ENCODE measurements at places on chromosomes 6 and 20.

DNA sequence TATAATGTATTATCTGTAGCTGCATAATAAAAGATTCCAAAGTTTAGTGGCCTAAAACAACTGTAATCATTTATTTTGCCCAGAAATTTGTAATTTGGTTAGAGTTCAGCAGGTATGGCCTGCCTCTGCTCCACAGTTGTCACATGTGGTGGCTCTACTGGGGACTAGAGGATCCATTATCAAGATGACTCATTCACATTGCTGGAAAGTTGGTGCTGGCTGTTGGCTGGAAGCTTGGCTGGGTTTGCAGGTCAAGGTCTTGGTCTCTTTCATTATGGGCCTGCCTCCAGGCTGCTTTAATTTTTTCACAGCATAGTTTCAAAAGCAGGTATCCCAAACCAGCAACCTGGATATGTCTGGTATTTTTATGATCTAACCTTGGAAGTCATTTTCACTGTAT is 17.6 kb downstream of the TRDN start:
- no peak for DNase-seq

GRCh38 chr6:145866456-145867396 is 52.1 kb upstream of the FBXO30 start:
- DNase-seq = no peak

GRCh38 chr6:50899306-50899870 is 80.7 kb downstream of the TFAP2B start:
- DNase-seq = no peak

DNA sequence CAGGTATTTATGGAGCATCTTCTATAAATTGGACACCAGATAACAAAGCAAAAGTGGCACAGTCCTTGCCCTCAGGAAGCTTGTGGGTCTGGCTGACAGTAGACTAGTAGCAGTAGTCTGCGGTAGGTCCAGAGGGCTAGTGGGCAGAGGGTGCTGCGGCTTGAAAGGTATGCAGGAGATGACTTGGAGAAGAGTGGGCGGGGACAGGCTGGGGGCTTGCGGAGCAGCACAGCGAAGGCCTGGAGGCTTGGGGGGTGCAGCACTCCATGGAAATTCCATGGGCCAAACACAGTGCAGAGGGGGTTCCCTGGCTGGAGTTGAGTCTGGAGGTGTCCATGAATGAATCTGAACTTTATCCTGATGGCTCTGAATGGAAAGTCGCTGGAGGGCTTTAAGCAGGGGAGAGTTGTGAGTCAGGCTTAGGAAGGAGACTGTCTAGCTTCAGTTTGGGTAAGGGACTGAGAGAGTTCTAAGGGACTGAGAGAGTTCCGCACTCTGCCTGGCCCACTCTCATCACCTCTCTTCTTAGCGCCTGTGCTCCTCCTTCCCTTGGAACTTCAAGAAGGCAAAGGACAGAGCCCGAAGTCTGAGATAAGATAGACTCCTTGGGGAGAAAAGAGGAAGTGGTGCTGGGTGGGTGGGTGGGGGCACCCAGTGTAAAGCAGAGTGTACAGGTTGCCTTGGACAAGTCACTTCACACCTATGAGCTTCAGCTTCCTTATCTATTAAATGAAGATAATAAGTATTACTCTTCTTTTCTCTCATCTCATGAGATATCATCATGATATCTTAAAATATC is 8.8 kb downstream of the PKIG start:
- DNase-seq = no peak

DNA sequence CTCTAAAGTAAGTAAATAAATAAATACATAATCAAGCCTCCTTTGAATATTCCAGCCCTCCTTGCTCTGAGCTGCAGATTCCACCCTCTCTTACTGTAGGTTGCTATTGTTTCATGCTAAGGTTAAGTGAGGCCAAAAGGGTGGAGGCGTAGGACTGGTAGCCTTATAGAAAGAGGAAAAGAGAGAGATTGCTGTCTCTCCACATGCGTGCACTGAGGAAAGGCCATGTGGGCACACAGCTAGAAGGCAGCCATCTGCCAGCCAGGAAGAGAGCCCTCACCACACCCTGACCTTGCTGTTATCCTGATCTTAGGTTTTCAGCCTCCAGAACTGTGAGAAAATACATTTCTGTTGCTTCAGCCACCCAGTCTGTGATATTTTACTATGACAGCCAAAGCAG is 87.4 kb upstream of the SHLD1 start:
- DNase-seq = no peak

GRCh38 chr6:165227644-165228329 is 81.6 kb downstream of the C6orf118 start:
- DNase-seq = no peak

DNA sequence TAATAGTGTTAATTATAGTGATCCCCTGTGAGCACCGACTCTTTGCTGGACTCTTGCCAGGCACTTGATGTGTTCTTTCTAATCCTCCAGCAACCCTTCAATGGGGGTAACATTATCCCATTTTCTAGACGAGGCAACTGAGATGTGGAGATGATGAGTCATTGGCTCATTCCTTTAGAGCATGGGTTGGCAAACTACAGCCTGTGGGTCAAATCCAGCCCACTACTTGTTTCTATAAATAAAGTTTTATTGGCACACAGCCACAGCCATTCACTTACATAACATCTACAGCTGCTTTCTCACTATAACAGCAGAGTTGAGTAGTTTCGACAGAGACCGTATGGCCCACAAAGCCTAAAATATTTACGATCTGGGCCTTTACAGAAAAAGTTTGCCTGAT is 249.5 kb upstream of the KCNG1 start:
- DNase-seq = no peak

DNA sequence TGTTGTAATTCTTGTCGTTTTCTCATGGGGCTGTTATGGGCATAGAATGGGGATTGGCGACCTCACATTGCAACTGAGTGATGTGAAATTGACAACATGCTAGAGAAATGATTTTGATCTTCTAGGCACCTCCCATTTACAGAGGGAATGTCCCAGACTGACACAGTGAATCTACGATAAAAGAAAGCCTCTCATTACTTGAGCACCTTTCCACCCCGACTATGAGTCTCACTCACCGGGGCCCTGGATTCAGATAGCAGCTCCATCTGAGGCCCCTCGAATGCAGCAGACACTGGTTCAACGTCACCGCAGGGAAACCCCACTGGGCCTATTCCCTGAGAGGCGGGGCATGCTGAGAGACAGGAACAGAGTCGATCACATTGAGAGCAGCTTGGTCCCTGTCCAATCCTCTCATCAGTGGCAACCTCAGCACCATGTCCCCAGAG is 49.1 kb downstream of the NFATC2 start:
- no peak for DNase-seq

DNA sequence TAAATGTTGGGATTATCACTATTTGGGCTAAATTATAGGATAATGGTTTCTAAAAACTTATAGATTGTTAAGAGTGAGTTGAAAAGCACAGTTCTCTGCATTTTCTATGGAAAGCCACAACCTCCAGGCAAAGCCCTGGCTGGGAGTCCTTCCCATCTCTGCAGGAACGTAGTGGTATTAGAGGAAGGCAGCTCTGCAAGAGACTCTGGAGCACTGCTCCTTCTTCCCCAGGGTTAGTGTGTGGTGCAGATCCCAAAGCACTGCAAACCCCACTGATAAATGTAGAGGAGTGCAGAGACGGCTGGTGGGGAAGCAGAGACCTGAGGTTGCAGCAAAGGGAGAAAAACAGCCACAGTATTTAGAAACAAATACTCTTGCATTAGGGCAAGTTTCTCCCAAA is 225.3 kb downstream of the TINAG start:
- DNase-seq = no peak

GRCh38 chr20:24770628-24771541 is 178.2 kb upstream of the CST7 start:
- no peak for DNase-seq

GRCh38 chr20:2708665-2709064 is 16.1 kb downstream of the EBF4 start:
- no peak for DNase-seq

- no peak for DNase-seq
Observed at GRCh38 chr6:35642471-35643161, 46.1 kb downstream of the FKBP5 start.

DNA sequence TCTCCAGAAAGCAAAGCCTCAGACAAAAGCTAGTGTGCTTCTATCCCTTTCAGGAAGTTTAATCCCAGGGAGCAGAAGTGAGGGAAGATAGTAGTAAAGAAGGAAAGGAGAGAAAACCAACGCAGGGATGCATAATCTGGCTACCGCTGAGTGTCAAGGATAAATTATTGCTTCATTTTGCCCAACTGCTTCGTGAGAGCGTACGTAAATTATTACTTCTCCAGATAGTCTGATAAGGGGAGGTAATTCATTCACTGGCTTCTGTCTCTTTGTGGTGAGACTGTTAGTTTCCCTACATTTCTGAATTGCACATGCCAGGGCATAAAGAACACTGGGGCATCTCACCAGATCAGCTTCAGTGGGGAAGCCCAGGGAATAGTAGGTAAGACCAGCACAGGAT is 539.7 kb downstream of the PHF3 start:
- no peak for DNase-seq

GRCh38 chr6:33112148-33112547 is 36.4 kb downstream of the HLA-DPB1 start:
- no peak for DNase-seq

DNA sequence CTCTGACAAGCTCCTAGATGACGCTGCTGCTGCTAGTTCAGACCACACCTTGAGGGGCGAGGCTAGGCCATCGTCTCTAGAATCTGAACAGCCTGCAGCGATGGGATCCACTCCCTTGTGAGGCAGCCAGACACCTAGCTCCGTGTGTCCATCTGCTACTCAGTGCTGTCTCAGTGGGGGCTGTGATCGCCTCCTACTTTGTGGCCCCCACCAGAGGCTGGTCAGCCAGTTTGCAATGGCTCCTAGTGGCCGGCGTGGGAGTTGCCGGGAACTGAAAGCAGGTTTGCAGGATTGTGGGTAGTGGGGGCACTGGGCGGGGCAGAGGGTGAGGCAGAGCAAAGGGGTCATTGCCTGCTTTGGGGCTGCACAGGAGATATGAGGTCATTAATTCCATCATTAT is 2.8 kb downstream of the CCN5 start:
- DNase-seq = no peak

DNA sequence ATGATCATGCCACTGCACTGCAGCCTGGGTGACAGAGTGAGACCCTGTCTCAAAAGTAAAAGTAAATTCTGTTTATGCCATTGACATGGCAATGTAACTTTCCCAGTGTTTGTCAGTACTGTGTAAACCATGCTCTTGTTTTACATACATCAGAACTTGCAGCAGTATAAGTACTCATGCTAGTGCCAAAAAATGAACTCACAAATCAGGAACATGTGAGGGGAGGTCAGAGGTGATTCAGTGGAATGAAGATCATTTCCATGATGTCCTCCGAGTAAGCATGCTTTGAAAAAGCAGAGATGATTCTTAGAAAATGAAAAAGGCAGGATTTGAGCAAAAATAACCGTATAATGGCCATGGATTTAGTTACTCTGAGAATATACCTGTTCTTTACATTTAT is 81.9 kb downstream of the ANKS1A start:
- DNase-seq = no peak

DNA sequence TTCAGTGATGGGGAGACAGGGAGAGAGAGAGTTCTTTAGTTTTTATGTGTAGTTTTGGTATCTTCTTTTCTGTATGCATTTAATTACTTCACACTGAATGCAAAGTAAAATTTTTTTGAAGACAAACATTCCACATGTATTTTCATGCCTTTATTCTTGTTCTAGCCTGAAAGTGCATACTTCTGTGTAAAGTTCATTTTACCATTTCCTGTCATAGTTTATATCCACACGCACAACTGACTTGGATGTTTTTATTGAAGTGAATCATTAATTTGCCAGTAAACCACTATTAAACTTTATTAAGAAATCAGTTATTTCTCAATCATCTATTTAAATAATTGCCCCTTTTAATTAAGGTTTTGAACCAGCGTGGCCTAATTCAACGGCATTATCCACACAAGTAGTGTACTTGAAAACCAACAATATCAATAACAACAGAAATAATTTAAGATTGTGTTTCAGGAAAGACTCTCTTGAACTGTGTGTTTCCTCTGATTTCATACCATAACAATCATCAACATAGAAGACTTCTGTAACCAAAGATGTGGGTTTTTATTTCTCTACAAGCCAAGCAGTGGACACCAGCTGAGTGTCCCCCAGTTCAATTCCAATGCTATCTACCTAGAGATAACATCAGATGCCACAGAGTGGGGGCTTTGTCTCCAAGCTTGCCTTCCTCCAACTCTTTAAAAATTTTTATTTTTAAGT is 512.7 kb upstream of the JAG1 start:
- DNase-seq = no peak

GRCh38 chr20:35823937-35824336 is 52.1 kb downstream of the PHF20 start:
- no peak for DNase-seq

GRCh38 chr6:116666869-116667268 is 1.7 kb downstream of the ZUP1 start:
- no peak for DNase-seq

GRCh38 chr6:138250513-138251247 is 32.4 kb upstream of the PBOV1 start:
- DNase-seq = no peak

GRCh38 chr20:38085026-38085425 is 51.5 kb downstream of the RPRD1B start:
- no peak for DNase-seq

- no peak for DNase-seq
Observed at GRCh38 chr6:149988550-149989346, 25.0 kb downstream of the ULBP1 start.

- DNase-seq = no peak
Observed at GRCh38 chr6:12401200-12401599, 111.0 kb downstream of the EDN1 start.

- DNase-seq = no peak
Observed at GRCh38 chr6:152261179-152261578, 376.0 kb downstream of the SYNE1 start.

DNA sequence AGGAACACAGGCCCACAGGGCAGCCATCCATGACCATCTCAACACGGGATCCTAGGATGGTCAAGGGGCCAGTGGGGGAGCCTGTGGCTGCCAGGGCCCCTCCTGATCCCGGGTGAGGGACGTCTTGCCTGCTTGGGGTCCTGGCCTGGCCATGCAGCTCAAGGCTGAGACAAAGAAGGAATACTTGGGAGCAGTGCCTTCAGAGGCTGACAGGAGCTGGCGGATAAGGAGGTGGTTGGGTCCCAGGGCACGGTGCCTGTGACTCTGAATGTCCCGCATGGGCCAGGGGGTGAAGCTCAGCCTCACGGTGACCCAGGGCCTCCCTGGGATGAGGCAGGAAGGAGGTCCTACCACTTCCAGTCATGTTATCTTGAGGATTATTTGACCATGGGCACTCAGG is 95.2 kb downstream of the SMOC2 start:
- no peak for DNase-seq

- DNase-seq = no peak
Observed at GRCh38 chr6:129105035-129105434, 222.1 kb downstream of the LAMA2 start.

Measured in stimulated activated CD4-positive, alpha-beta T cell treated with anti-CD3 and anti-CD28 coated beads, Interleukin-4, amount 100 ng/mL, for 4 hours (primary cell).